Fibroblast of lung (primary cell): ENCODE measurements at places on chromosomes 7 and 10. TPM values are rescaled to one million over a fixed set of nuclear protein-coding genes. Genes with fewer than 3 reads are reported as not detected.

The INA gene
- under 0.01 and 0.50 TPM in 2 replicates for total RNA-seq

The TAF3 gene
- 1.5 and 2.1 TPM in 2 replicates for total RNA-seq

The CDCA7L gene
- 25.3 and 27.5 TPM in 2 replicates for total RNA-seq

The CTAGE4 gene
- 0.17 and 1.0 TPM in 2 replicates for total RNA-seq

The MRLN gene
- not detected in 2 replicates for total RNA-seq

DNA sequence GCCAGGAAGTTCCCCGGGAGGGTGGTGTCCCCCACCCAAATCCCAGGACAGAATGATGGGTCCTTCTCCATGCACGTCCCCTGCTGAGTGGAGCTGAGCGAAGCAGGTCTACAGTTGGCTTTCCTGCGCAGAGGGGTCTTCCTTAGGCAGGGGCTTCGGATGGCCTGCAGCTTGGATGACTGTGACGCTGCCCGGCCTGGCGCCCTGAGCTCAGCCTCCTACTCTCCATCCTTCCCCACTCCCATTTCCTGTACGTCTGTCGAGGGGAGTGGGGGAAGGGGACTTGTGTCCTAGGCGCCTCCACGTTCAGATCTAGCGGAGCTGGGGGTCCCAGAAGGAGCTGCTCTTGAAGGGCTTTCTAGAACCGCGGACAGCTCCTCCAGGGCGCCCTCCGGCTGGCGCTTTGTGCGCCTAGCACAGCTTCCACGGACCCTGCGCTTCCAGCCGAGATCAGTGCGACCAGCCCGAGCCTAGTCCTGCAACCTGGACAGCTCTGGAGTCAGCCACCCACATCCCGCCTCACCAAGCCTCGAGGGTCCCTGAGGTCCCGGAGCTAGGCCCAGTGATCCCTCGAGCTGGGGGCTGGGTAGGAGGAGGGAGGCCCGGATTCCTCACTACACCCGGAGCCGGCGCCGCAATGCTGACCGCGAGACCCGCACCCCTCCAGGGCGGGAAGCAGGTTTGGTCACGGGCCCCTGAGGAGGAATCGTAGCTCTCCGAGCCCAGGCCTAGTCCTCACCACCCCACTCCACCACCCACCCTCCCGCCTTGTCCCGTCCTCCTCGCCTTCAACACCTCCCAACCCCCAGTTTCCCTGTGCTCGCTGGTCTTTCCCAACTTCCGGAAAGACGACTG lies 1.9 kb downstream of the GRID1 start:
- DNase-seq, result no peak

GRCh38 chr10:52818019-52818418 lies 45.4 kb upstream of the MBL2 start:
- peak; percentile 39 for DNase-seq

DNA sequence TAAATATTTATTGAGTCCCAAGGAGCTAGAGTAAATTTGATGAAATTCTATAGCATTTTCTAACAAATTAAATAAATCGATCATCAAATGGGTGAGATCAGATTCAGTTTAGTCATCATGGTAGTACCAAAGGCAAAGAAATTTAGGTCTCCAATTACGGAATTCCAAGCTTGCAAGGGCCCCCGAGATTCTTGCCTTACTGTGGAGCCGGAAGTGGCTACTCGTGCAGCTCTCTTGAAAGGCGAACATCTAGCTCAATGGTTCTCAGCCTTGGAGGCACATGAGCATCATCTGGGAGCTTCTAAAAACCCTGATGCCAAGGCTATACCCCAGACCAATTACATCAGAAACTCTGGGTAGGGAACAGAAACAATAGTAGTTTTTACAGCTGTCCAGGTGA lies 117.9 kb upstream of the PRR15 start:
- DNase-seq, result no peak

GRCh38 chr10:63631991-63632390 lies 110.8 kb downstream of the REEP3 start:
- peak; percentile 16 for DNase-seq

DNA sequence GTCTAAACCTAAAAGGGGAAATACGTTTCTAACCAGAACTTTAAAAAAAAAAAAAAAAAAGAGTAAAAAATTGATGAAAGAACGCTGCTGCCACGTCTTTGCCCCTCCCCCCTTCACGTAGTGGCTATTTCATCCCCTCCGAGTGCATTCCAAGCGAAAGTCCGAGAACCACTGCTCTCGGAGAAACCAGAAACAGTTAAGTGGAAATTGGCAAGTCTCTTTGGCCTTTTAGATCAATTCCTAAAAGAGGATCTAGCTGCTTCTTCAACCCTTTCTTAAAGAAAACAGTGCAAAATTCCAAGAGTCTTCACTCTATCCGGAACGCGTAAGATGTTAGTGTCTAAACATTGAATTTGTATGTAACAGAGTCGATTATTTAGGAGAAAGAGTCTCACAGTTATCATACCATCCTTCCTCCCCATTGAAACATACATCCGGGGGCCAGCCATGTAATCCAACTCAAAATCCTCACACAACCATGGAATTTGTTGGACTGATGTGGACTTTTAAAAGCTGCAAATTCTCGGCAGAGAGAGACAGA lies 1.1 kb downstream of the P4HA1 start:
- DNase-seq, result peak; percentile 87

DNA sequence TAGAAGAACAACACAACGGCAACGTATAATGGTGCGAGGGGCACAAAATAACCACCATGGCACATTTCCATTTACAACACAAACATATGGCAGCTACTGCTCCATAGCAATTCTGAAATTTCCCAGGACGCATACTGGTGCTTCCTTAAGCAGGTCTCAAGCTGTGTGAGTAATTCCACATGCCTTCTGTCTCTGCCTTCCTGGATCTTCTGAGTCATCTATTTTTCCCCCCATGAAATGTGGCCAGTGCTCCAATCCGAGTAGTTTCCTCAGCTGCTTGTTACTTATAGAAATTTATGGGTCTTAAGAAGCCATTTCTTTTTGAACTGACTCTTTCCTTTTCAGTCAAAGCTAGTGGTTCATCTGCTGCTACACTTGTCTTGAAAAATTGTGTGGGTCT lies 256.6 kb upstream of the KLF6 start:
- DNase-seq, result no peak

DNA sequence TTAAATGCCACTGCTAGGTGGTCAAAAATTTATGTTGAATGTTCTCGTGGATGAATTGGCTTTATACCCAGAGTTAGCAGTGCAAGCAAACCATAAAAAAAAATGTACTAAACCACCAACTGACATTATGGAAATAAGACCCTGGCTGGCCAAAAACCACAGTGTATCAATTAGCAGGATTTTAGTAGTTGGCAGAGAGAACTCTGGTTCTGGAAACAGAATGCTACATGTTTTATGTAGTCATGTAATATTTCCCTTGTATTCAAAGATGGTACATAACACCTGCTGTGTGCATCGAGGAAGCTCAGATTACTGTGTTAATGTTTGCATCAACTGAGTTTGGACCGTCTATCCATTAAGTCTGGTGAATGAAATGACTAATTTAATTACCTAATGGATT lies 618.5 kb downstream of the CCSER2 start:
- DNase-seq, result no peak
